ENCODE measurements at places on chromosomes 5 and 9. TPM values are rescaled to one million over a fixed set of nuclear protein-coding genes. Genes with fewer than 3 reads are reported as not detected.
A peak's percentile ranks its signal among the peaks of the same experiment; 100 is the strongest.

GRCh38 chr5:138212828-138213160 is 329 bp downstream of the CDC23 start:
- peak overlapping the region; percentile 52 for H3K27ac ChIP-seq
- peak overlapping the region; percentile 73 for H3K4me3 ChIP-seq
- H3K27me3 ChIP-seq, result no peaks in the 10 kb centered on the region
- H3K4me1 ChIP-seq, result peaks cover 12% of the 10 kb centered on the region

- no peak overlapping the region for H3K4me3 ChIP-seq
- no peaks in the 10 kb centered on the region for H3K36me3 ChIP-seq
- H3K4me1 ChIP-seq, result no peaks in the 10 kb centered on the region
- H3K27ac ChIP-seq, result no peak overlapping the region
Measured at GRCh38 chr5:1918488-1919208, 35.9 kb upstream of the IRX4 start.

DNA sequence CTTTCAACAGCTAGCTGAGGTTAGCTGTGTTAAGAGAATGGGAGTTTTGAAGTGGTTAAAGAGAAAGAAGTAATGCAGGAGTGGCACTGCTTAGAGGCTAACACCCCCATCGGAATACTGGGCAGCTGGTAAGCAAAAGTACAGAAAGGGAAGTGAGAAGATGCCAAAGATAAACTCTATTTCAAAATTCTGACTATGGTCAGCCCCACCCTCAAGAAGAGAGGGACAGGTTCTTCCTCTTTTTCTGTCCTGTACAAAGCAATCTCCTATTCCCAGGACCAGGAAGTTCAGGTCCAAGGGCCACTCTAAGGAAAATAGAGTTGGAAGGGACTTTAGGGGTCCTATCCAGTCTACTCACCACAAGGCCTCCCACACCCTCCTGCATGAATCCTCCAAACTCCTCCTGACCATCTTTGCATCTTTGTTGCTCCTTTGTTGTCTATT is 45.9 kb upstream of the JAK2 start:
- H3K4me1 ChIP-seq, result no peaks in the 10 kb centered on the region
- no peak for DNase-seq
- no peak overlapping the region for H3K4me3 ChIP-seq
- no peaks in the 10 kb centered on the region for H3K36me3 ChIP-seq
- H3K27me3 ChIP-seq, result no peaks in the 10 kb centered on the region

DNA sequence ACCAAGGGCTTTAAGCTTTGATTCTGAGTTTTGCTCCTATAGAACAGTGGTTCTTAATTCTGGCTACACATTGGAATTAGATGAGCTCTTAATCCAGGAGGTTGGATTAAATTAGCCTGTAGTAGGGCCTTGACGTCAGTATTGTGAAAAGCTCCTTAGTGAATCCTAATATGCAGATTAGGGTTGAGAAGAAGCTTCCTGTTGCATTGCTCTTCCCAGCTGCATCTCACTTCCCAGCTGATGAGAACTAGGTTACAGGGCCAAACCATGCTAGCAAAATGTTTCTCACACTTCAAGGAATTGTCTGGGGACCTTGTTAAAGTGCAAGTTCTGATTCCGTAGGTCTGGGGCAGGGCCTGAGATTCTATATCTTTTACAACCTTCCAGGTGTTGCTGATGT is 300.0 kb downstream of the ZSWIM6 start:
- H3K4me1 ChIP-seq, result peaks cover 10% of the 10 kb centered on the region
- no peak overlapping the region for H3K27ac ChIP-seq
- H3K36me3 ChIP-seq, result no peaks in the 10 kb centered on the region
- H3K27me3 ChIP-seq, result no peaks in the 10 kb centered on the region
- no peak overlapping the region for H3K4me3 ChIP-seq

The PCDHA11 gene
- total RNA-seq, result not detected
